ENCODE measurements at places on chromosomes 4 and X.

DNA sequence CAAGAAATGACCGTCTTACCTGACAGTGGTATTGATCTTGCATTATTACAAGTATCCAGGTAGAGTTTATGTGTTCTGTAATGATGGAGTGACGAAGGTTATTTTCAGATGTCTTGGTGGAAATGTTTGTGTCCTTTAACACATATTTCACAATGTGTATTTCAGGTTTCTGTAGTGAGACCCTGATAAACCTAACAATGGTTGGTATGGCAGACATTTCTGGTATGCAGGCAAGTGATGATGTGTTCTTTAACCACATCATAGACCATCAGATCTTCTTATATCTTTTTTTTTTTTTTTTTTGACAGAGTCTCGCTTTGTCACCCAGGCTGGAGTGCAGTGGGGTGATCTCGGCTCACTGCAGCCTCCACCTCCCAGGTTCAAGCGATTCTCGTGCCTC lies 14.6 kb upstream of the ATXN3L start:
- DNase-seq, result no peak

GRCh38 chr4:3074846-3075651 lies 568 bp downstream of the HTT start:
- DNase-seq, result peak; percentile 11

- DNase-seq, result no peak
Measured at GRCh38 chrX:65658229-65658628, 9.2 kb upstream of the MSN start.

- DNase-seq, result no peak
Measured at GRCh38 chr4:182680234-182680653, 236.9 kb downstream of the DCTD start.

DNA sequence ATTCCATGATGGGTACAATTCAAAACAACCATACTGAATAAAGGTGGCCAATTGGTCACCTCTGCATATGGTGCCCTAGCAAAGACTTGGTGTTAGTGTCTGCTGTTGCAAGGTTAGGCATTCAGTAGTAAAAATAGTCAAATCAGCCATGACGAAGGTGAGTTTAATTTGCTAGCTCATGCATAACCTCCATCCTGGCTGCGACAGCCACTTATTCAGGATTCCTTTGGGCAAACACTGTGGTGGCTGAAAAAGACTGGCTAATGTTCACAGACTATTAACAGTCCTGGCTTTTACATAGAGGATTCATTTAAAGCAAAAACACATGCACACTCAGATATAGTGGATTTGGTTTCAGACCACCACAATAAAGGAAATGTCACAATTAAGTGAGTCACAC lies 34.8 kb upstream of the MAP9 start:
- no peak for DNase-seq

GRCh38 chrX:101410461-101410860 lies 2.4 kb downstream of the HNRNPH2 start:
- DNase-seq, result no peak

DNA sequence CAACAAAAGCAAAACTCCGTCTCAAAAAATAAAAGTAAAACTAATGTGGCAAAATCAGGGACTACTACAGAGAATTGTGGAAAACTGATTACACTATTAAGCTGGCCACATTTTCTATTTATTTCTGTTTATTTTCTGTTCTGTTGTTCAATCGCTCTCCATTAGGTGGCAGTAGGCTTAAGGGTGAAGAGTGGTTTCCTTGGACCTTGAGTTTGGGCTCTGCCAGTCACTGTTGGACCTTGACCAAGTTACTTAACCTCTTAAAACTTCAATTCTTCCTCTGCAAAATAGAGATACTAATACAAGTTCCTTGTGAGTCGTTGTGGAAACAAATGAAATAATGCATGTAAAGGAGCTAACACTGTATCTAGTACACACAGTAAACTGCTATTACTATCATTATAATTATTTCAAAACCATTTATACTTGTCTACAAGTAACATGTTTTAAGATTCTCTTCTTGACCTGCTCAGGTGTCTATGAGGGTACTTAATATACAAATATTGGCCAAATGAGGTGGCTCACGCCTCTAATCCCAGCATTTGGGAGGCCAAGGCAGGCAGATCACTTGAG lies 15.2 kb downstream of the HSD17B11 start:
- no peak for DNase-seq

DNA sequence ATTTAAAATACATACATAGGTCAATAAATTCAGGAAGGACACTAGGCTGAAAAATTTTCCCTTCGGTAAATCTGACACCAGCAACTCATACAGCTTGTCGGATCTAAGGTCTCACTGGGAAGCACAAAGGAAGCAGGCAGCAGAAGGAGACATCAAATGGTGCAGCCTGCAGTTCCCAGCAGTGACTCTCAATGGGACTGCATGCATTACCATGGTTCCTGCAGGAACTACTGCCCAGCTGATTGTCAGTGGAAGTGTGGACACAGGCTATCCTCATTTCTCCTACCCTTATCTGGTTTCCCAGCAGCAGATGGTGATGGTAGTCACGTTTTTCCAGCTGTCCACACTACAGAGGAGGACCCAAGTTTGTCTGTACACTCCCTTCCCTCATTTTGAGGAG lies 113.3 kb downstream of the PPP1R2C start:
- DNase-seq, result no peak

DNA sequence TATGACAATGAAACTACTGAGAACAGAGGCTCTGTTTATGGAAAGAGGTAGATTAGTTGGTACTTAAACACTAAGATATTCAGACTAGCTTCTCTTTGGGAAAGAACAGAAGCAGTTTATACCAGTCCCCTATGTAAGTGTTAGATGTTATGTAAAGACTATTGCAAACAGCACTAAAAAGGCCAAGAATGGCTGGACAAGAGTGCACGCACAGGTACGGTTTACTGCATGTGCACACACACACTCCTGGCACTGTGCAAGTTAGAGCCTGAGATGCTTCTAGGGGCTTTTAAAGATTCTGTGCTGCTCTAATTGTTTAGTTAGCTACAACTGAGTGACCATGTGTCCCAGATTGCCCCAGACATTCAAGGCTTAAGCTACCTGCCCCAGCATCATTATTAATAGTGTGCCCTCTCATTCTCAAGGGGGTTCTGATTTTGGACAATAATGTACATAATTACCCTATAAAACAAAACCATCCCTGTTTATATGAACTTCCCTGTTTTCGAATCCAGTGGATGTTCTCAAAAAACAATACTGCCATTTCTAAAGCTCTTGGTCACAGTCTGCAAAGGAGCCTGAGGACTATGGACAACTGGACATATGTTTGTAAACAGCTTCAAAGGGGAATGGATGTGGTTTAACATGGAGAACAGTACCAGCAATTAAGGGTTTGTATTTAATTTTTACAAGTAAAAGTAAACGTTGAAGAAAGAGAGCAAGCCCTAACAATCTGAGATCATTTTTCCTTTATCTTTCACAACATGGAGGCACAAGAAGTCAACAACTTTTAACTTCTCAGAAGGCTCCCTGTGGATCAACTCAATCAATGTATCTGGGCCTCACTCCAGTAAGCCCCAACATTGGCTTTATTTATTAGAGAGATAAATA lies 2.0 kb downstream of the SETD7 start:
- DNase-seq, result no peak

GRCh38 chrX:42420426-42420825 lies 357.5 kb downstream of the PPP1R2C start:
- DNase-seq, result no peak

DNA sequence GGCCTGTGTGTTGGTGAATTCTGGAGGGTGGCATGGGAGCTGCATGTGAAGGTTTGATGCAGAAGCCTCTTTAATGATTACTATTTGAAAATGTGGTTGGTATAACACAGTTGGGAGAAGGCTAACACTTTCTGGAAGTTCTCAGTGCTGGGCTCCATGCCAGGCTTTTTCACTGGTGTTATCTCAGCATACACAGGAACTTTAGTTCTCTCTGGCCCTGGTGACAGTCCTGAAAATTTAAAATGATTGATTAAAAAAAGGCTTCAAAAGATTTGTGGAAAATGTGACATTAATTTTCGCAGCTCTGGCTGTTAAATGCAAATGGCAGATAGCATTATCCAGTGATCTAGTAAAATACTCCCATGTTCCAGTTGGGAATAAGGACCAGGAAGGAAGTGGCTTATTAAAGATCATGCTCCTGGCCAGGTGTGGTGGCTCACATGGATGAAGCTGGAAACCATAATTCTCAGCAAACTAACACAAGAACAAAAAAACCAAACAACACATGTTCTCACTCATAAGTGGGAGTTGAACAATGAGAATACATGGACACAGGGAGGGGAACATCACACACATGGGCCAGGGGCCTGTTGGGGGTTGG lies 36.6 kb downstream of the DIPK2B start:
- DNase-seq, result no peak

GRCh38 chrX:8914681-8915080 lies 113.5 kb upstream of the FAM9A start:
- DNase-seq, result no peak

All from stimulated activated CD8-positive, alpha-beta memory T cell treated with anti-CD3 and anti-CD28 coated beads, Interleukin-15, amount 100 ng/mL, for 24 hours (primary cell).